ENCODE measurements at places on chromosomes 7 and 10. TPM values are rescaled to one million over a fixed set of nuclear protein-coding genes. Genes with fewer than 3 reads are reported as not detected.

The IDI2 gene
- not detected for total RNA-seq

DNA sequence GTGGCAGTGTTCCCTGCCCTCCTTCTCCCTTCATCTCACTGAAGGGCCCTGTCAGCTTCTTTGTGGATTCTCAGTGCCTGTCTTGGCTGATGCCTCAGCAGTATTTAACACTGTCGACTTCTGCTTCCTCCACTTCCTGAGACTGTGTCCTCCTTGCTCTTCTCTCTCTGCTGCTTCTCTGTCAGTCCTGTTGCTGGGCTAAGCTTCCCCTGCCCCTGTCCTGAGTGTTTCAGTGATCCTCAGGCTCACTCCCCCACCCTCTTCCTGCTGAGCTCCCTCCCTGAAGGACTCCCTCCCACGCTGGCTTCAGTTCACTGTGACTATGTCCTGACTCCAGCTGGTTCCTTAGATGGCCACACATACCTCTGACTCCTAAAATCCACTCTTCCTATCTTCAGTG is 64.9 kb downstream of the CREM start:
- DNase-seq, result no peak

- DNase-seq, result no peak
Measured at GRCh38 chr7:15802425-15802824, 115.9 kb upstream of the MEOX2 start.

DNA sequence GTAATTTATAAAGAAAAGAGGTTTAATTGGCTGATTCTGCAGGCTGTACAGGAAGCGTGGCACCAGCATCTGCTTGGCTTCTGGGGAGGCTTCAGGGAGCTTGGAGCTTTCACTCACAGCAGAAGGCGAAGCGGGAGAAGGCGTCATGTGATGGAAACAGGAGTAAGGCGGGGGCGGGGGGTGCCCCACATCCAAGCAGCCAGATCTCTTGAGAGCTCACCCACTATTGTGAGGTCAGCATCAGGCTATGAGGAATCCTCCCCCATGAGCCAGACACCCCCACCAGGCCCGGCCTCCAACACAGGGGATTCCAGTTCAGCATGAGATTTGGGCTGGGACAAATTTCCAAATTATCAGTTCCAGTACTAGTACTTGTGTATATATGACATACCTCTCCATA is 46.2 kb downstream of the WDR37 start:
- DNase-seq, result no peak

The AKR1E2 gene
- total RNA-seq, result 2.2 TPM
